HCEC 1CT (cell line): ENCODE measurements at places on chromosomes 1 and 21.

GRCh38 chr21:27582246-27582947, 615.5 kb upstream of the ADAMTS5 start:
- DNase-seq = no peak

- peak; percentile 83 for DNase-seq
Measured at GRCh38 chr1:11918799-11919519, 7.3 kb downstream of the KIAA2013 start.

DNA sequence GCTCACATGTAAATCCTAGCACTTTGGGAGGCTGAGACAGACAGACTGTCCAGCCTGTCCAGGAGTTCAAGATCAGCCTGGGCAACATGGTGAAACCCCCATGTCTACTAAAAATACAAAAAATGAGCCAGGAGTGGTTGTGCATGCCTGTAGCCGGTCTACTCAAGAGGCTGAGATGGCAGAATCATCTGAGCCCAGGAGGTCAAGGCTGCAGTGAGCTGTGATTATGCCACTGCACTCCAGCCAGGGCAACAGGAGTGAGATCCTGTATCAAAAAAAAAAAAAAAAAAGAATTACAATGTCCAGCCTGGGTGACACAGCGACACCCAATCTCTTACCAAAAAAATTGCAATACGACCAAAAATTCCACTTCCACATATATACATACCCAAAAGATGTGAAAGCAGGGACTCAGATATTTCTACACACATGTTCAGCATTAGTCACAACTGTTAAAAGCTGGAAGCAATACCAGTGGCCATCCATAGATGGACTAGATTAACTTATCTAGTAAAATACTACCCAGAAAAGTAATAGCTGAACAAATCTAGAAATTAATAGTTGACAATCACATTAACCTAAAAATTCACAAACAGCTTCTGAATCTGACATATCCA, 49.2 kb downstream of the ASH1L start:
- DNase-seq = peak; percentile 88

GRCh38 chr1:44103270-44104131, 15.1 kb upstream of the KLF17 start:
- DNase-seq = no peak

DNA sequence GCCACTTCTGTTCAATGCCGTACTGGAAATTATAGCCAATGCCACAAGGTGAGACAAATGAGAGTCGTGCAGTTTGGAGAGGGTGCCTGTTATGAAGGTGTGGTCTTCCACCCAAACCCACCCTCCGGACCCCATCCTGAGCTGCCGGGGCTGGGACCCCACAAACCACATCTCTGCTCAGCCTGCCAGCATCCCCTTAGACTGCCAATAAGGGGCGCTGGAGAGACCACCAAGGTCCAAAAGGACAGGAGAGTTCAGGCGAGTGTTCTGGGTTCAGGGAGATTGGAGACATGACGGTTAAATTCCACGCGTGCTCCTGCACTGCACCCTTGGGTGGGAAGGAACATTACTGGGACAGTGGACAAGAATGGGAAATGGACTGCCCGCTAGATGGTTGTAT, 48.7 kb upstream of the COL18A1 start:
- DNase-seq = no peak

DNA sequence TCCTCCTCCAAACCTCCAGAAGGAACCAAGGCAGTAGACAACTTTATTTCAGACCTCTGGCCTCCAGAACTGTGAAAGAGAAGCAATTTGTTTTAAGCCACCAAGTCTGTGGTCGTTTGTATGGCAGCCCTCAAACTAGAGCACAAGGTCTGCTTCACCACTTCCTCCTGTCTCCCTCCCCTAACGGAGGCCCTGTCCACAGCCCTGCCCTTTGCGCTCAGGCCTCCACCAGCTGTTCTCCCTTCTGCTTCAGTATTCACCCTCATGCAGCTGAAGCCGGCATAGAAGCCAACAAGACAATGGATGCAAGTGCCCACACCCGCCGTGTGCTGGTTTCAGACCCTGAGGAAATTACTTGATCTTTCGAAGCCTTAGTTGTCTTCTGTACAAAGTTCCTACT, 364.1 kb downstream of the HHAT start:
- DNase-seq = no peak
